GOT3 (cell line): ENCODE measurements at places on chromosomes 7 and 10.

DNA sequence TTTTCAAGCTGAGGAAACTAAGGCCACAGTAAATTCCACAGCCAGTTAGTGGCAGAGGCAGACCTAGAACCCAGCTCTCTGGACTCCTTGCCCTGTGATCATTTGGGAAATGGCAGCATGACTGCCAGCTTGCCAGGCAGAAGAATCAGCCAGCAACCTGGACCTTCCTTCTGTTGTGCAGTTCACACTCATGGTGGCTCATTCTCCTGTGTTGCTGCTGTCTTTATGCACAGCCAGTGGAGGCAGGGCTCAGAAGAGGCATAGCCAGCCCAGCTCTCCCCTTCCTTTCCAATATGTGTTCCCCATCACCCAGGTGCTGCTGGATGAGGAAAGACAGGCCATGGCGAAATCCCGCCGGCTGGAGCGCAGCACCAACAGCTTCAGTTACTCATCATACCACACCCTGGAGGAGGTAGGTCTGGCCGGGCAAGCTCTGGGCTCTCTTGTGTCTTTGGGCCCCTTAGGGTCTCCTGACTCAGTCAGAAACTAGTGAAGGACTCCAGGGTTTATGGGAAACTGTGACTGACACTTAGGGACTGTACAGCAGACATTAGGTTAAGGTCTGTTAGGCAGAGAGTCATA lies 14.8 kb downstream of the CPA5 start:
- no peak for DNase-seq

GRCh38 chr10:69506834-69507713 lies 55.8 kb downstream of the TSPAN15 start:
- DNase-seq, result no peak

DNA sequence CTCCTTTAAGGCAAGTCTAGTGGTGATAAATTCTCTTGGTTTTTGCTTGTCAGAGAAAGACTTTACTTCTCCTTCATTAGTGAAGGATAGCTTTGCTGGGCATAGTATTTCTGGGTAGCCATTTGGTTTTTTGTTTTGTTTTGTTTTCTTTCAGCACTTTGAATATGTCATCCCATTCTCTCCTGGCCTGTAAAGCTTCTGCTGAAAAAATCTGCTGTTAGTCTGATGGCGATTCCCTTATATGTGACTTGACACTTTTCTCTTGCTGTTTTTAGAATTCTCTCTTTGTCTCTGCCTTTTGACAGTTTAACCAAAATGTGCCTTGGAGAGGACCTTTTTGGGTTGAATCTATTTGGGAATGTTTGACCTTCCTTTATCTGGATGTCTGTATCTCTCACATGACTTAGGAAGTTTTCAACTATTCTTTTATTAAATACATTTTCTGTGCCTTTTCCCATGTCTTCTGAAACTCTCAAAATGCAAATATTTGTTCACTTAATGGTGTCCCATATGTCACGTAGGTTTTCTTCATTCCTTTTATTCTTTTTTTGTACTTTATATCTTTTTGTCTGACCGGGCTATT lies 14.7 kb downstream of the TAS2R40 start:
- no peak for DNase-seq

DNA sequence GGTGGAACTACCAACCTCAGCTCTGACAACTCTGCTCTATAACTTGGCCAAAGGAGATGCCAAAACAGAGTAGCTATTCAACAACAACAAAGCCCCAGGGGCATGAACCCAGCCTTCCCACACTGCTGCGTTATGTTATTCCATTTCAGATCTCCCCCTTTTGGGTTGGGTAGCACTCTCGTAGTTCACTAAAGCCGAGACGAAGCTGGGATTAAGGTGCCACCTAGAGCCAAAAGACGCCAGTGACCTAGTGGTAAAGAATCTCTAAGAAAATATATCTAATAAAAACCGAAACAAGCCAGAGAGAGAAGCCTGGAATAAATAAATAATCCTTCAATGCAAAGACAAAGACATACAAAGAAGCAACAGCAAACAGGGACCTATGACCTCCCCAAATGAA lies 217.3 kb downstream of the HERPUD2 start:
- no peak for DNase-seq

DNA sequence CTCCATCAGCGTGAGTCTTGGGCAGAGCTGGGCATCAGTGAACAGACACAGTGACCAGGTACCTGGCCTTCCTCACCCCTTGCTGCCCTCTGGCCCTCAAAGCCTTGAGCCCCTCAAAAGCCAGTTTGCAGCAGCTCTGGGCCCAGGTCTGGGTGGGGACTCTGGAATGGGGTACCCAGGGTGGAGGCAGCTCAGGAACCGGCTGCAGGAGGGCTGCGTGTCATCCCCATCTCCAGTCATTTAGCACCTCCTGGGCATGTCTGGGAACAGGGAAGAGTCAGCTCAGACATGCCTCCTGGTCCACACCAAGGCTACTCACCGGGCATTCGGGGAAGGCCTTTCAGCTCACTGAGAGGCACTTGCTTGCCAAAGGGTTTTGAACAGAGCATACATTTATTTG lies 503.3 kb downstream of the TCERG1L start:
- no peak for DNase-seq

DNA sequence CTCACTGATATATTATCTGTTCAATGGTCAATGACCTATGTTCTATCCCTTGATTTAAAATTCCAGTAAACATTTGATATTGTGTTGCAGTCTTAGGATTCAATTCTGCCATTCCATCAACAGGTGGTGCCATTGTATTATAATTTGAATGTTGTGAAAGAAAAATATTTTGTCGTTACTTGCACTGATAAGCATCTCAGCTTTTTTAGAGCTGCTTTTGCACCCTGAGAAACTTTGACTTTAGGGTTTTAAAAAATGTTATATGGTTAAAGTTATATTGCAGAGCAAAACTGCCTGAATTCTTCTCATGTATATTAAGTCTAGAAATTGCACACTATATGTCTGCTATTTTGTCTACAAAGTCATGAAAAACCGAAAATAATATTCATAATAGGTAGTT lies 18.8 kb upstream of the MINDY3 start:
- DNase-seq, result no peak

- DNase-seq, result no peak
Measured at GRCh38 chr7:24851786-24852185, 94.5 kb upstream of the GSDME start.

DNA sequence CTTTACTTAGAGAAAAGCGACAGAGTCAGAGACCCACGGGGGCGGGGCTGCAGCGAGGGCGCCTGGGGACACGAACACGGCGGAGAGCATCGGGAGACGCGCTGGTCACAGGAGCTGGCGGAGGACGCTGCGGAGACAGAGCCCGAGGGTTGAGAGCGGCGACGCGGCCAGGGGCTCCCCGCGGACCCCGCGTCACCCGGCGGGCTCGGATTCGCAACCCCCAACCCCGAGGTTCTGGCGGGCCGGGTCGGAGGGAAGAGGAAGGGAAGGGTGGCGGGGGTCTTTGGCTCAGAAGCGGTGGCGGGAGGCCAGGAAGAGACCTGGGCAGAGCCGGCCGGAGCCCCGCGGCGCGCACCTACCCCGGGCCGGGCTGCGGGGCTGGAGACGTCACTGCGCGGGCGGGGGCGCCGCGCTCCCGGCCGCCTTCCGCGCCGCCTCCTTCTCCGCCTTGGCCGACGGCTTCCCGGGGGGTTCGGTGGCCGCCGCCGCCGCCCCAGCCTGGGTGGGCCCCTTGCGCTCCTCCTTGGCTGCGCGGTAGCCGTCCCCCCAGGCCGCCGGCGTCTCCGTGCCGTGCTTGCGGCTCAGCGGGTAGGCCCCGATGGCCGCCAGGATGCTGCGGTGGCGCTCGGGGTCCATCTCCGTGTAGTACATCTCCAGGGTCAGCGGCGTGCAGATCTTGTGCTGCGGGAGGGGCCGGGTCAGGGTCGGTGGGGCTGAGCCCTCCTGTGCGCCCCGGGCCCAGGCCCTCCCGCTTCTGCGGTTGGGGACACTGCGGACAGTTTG lies 11.1 kb downstream of the CALY start:
- DNase-seq, result no peak

DNA sequence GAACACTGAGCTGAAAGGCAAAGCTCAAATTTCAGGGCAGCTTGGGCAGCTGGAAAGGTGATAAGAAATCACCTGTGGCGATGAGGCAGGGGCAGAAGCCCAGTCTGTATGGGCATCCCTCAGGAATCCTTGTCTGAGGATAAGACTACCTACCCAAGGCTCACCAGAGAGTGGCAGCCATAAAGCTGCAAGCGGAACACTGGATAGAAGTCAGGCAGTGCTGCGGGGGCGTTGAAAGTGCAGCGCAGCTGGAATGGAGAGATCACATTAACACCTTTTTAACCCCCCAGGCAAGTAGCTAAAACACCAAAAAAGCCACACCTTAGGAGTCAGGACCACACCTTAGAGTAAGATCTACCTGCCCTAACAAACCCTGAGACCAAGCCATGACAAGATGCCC lies 38.2 kb downstream of the ABCB5 start:
- no peak for DNase-seq
